Uterus (tissue), 4 donors: ENCODE measurements at places on chromosomes 5 and 9.

DNA sequence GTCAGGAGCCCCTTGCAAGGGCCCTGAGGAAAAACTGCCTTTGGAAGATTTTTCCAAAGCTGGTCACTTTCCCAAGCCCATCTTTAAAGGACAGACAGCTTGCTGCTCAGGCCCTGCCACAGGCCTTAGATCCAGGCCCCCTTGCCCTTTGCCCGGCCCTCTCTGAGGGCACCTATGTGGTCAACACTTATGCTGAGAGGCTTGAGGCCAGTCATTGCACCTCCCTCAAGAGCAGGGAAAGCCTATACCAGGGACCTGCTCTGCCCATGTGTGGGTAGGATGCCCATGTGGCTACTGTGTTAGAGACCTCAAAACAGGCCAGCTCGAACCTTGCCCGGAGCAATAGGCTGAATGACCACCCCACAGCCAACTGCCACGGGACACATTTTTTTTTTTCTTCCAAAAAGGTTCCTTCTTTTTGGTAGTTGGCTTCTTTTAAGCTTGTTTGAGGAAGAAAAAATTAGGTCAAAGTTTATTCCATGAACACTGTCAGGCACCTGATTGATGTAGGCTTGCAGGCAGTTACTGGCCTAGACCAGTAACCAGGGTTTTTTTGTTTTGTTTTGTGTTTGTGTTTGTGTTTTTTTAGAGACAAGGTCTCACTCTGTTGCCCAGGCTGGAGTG, 3.8 kb downstream of the TCF7 start:
- no peak for DNase-seq

- peak; percentile 44 for DNase-seq
Observed at GRCh38 chr5:149583394-149583793, 2.1 kb downstream of the ARHGEF37 start.

DNA sequence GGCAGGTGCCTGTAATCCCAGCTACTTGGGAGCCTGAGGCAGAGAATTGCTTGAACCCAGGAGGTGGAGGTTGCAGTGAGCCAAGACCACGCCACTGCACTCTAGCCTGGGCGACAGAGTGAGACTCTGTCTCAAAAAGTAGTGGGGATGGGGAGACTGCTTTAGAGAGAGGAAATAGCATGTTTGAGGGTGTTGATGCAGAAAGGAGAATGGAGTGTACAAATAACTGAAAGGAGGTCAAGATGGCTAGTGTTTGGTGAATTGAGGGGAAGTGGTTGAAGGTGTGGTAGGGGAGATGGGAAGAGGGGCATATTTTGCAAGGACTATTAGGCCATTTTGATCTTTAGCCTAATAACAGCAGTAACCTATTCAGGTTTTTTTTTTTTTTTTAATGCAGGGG, 18.2 kb downstream of the TENT2 start:
- no peak for DNase-seq

GRCh38 chr5:53613536-53613935, 53.1 kb downstream of the NDUFS4 start:
- no peak for DNase-seq

DNA sequence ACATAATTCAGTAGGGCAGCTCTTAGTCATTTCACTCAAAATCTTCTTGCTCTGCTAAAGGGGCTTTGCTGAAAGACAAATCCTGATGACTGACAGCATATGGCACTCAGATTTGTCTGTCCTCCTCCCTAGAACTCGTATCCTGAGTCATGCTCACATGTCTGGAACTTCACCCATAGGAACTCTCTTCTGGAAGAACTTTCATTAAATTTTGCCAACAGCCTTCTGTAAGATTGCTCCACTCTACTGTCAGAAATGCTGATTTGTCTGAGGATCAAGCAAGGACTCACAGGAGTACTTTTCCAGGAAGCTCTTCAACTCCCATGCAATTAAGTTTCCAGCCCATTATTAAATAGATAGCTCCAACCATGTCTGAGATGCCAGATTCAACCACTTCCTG, 59.8 kb upstream of the SNX2 start:
- DNase-seq: no peak

GRCh38 chr5:119255571-119256356, 100.1 kb upstream of the TNFAIP8 start:
- DNase-seq: no peak

GRCh38 chr5:150438873-150439546, 10.5 kb downstream of the RPS14 start:
- no peak for DNase-seq

GRCh38 chr5:111774525-111774924, 17.5 kb upstream of the NREP start:
- DNase-seq: no peak

DNA sequence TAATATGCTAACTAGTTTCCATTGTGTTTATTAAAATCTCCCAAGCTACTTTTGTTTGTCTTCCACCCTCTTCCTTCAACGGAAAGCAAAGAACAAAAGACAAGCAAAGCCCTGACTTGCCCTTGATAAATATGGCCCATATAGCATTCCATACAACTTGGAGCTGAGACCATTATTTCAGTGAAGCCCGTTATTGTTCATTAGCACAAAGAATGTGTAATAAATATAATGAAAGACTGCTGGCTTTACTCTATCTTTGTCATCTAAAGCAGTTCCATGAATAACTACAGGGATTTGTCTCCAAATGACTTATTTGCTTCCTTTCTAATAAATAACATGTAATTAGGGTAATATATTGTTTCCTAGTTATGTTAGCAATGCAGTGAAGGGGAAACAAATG, 270.7 kb upstream of the TLE4 start:
- DNase-seq: no peak
